ENCODE measurements at places on chromosomes 7 and 10.
A peak's percentile ranks its signal among the peaks of the same experiment; 100 is the strongest.

DNA sequence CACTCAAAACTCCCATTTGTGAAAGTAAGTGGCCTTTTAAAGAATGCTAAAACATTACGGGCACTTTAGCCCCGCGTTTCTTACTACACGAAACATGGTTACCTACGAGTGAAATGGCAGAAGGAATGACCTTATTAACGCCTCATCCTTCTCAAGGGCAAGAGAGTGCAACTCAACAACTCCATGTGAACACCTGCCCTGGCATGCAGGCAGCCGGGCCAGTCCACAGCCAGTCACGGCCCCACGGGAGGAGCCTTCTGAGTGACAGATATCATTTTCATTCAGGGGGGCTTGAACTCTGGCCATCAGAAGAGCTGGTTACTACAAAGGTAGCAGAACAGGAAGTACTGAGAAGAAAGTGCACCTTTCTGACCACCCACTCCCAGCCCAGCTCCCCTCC lies 236.1 kb downstream of the PTPRN2 start:
- no peak for DNase-seq

DNA sequence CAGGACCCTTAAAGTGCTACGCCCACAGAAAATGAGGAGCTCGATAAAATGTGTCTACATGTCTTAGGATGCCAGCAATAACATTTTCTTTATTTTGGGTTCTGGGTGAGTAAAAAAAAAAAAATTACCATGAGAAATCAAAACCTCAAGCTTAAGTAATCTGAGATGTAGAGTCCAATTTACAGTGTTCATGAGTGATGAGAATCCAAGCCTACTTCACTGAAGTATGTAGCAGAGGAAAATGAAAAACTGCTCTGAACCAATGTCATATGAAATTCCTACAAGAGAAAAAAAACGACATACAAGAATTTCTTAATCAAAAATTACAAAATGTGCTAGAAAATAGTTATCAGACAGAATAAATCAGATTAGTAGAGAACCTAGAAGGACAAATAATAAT lies 274.4 kb downstream of the HTR7 start:
- DNase-seq, result no peak

- DNase-seq, result no peak
Observed at GRCh38 chr7:134645935-134646334, 718 bp upstream of the BPGM start.

- no peak for DNase-seq
Observed at GRCh38 chr10:30052062-30052461, 7.3 kb downstream of the JCAD start.

DNA sequence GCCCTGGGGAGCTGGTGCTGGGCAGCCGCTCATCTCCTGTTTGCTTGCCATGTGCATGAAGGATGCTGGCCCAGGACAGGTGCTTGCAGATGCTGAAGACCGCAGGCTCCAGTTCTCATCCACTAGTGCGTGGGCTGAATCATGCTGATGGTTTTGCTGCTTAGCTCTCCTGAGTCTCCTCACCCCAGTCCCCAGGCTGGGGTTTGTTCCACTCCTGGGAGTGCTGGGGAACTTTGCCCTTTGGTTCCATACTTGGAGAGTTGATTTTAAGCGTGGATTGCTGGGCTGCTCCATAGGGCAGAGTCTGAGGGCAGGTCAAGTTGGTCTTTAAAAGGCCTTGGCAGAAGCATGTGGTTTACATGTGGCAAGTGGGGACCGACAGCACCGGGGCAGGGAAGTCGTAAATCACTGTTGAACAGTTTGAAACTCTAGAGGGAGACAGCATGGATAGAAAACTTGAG lies 9.1 kb downstream of the DYNC2I1 start:
- DNase-seq, result no peak

GRCh38 chr7:73852500-73852899 lies 8.5 kb upstream of the TMEM270 start:
- DNase-seq, result no peak

DNA sequence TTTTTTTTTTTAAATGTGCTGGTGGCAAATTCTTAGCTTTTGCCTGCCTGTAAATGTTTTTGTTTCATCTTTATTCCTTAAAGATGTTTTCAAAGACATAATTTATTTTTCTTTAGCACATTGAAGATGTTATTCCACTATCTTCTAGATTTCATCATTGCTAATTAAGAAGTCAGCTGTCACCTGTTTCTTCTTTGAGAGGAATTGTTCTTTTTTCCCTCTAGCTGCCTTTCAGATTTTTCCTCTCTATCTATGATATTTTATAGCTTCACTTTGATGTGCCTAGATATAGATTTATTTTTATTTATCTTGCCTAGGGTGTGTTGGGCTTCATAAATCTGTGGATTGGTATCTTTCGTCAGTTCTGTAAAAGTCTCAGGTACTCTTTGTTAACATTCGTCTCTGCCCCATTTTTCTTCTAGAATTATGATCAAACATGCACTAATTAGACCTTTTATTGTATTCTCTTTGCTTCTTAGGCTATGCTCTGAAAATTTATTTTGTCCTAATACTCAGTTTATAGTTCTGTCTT lies 50.0 kb upstream of the GATA3 start:
- no peak for DNase-seq

- DNase-seq, result no peak
Observed at GRCh38 chr7:28016297-28016696, 164.3 kb downstream of the JAZF1 start.

- no peak for DNase-seq
Observed at GRCh38 chr10:92323079-92323478, 32.1 kb downstream of the MARCHF5 start.

GRCh38 chr10:112883360-112884178 lies 66.5 kb upstream of the TCF7L2 start:
- DNase-seq, result no peak

- peak; percentile 1 for DNase-seq
Observed at GRCh38 chr10:118808601-118809356, 54.0 kb upstream of the CACUL1 start.

DNA sequence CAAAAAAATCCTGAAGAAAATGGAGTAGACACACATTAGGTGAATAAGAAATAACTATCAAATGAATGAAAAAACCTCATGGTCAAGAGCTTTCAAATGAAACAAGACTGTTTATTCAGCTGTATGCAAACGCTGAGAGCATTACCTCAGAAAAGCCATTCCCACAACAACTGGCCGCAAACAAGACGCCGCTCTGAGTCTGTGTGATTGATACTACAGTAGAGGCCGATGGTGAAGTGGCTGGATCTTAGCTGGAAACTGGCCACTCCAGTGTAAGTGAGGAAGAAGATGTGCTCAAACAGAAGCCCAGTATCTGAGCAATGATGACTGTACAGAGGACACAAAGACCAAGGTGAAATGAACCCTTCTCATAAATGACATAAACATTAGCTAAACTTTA lies 252.4 kb upstream of the GHITM start:
- DNase-seq, result peak; percentile 57

DNA sequence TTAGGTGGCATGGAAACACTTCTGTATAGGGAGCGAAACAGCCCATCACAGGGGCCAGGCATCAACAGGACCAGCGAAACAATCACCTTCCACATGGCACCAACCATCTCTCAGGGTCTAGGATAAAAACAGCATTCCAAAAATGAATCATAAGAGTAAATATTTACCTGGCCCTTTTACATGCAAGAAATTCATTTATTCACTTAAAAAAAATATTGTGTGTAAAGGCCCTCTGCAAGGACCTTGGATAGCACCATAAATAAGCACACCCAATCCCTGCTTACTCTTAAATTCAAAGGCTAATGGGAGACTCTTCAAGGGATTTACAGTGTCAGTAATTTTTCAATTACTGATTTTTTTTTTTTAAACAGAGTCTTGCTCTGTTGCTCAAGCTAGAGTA lies 25.4 kb downstream of the CPVL start:
- DNase-seq, result no peak
